Lower lobe of right lung (tissue), 2 donors: ENCODE measurements at places on chromosomes 6 and 20.

- no peak for DNase-seq
These were observed 85.1 kb downstream of the NCOA3 start for GRCh38 chr20:47586649-47587294.

- no peak for DNase-seq
These were observed 22.0 kb upstream of the KIF25 start for GRCh38 chr6:167975458-167975857.

DNA sequence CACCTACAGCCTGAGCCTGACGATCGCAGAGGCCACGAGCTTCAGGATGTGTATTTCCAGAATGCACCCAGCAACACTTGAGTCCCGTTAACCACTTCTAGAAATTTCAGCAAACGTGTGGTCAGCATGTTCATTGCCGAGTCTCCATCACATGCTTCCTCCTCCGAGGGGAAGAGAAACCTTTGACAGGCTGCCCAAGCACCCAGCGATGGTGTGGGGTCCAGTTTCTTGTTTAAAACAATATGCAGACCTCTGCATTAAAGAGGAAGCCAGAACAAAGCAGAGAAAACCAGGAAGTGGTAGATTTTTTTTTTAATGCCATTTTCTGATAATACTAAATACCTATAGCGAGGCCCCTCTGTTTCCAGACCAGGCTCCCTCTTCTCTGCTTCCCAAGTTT is 71.9 kb downstream of the GNAS-AS1 start:
- DNase-seq = no peak

DNA sequence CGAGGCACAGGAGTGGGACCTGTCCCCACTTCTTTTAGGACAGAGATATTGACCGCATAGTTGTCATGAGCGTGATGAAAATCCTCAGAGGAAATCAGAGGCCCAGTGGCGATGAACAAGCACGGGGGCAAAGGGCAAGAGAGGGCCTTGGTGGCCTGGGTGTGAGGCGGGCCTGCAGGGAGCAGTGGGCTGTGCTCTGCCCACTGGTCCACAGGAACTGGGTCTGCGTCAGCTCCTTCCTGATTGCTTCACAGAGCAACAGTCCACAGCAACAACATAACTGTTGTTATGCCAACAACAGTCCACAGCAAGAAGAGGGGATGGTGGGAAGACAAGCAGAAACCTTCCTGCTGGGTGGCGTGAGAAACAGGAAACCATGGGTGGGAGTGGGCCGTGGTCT is 335.6 kb downstream of the ZFAND3 start:
- peak; percentile 78 for DNase-seq

GRCh38 chr6:80179695-80180094 is 73.2 kb downstream of the BCKDHB start:
- DNase-seq = no peak

DNA sequence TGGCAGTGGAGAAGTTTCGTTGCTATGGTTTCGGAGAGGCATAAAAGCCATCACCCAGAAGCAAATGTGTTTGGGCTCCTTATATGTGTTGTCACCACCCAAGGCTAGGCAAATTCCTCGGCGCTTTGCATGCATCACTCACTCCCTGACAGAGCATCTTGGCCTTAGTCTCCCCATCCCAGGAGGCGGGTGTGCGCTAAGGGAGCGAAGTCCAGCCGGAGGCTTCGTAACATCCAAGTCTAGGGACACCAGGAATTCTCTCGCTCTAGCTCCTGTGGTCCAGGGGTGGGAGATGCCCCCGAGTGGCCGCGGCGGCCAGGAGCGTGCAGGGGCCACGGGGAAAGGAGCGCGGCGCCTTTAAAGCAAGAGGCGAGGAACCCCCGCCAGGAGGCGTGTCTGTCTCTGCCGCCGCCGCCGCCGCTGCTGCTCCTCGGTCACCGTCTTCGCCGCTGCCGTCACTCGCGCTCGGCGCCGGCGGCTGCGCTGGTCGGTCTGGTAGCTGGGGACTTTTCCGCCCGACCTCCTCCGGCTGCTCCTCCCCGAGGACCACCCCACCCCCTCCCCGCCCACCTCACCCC is at the start of gene GRIK2:
GRIK2 (plus strand) TSS at position 458 of the 578 bp plus-strand sequence.
- DNase-seq = no peak

GRCh38 chr6:4369616-4370015 is 234.2 kb upstream of the ECI2 start:
- no peak for DNase-seq

- no peak for DNase-seq
These were observed 15.6 kb downstream of the PKIG start for GRCh38 chr20:44597930-44598329.

DNA sequence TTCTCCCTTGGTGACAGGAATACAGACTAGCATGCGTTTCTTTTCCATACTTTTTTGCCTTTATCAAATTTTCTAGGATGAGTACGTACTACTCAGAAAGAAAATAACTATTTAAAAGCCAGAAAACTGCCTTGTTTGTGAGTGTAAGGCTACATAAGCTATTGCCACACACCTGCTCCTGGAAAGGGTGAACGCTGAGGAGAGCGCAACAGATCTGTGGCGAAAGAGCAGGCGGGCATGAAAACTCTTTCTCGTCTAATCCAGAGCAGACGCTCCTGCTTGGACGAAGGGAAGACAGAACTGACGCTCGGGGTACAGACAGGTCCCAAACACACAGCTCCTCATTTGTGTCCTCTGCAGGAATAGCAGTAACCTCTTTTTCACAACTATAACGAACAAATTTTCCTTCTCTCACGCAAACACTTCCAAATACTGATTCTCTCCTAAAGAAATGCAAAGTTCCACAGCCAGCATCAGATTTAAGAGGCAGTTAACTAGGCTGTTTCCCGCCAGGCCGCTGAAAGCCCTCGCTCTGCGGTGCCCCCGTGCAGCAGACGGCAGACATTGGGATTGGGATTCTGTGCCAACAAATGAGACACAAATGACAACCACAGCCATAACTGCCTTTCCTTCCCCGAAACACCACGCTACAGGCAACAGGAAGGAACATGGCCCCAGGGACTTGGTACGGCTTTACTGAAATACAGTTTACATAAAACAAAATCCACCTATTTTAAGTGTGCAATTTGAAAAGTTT is 20.0 kb downstream of the TAF4 start:
- DNase-seq = peak; percentile 19

GRCh38 chr6:119312875-119313338 is 36.7 kb downstream of the MAN1A1 start:
- DNase-seq = no peak

- no peak for DNase-seq
These were observed 448.8 kb downstream of the KIF16B start for GRCh38 chr20:16124491-16124890.

DNA sequence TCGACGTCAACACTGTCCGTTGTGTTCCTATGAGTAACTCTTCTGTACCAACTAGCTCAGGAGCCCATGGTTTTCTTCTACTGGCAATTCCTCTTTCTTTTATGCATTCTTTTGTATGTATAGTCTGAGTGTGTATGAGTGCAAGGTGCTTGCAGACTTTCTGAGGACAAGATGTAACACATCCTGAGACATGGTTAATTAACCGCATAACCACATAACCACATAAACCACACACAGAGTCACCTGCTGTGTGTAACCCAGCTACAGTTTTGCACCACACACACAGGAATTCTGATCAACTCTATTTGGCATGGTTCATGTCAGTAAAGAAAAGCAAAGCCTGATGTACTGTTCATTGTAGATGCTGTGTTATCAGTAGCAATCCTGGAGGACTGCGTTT is 98.6 kb downstream of the DACT2 start:
- DNase-seq = no peak

DNA sequence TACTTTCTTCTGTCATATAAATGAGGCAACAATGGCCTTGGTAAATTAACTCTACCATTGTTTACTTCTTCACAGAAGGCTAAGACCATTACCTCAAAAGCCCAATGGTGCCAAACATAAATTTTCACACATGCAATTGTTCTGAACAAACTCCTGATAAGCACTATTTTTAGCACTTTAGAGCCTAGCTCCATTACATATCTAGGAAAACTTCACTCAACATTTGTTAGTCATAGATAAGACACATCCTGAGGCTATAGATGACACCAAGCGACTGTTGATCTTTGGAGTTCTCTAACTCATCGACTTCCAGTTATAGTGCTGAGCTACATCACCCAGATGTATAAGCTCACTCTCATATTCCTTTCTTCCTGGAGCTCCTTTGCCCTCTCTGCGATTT is 245.9 kb downstream of the EYS start:
- no peak for DNase-seq

DNA sequence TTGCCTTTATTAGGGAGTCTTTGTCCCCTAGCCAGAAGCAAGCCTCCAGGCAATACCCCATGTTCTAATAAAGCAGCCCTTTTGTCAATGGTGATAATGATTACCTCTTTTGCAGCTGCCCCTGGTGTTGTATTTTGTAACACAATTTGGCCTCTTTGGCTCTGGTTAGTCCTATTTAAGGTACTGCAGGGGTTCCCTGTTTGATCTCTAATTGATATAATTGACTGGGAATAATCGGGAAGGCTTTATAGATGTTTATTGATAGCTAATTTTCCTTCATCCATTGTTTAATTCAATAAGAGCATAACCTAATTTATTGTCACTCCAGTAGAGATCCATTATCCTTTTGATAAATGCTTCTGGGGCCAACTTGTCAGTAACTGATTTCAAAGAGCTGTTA is 537.2 kb downstream of the PKHD1 start:
- DNase-seq = no peak

- DNase-seq = no peak
These were observed 35.4 kb downstream of the FYN start for GRCh38 chr6:111837641-111838500.

GRCh38 chr6:5398530-5398929 is 137.2 kb downstream of the FARS2 start:
- no peak for DNase-seq

DNA sequence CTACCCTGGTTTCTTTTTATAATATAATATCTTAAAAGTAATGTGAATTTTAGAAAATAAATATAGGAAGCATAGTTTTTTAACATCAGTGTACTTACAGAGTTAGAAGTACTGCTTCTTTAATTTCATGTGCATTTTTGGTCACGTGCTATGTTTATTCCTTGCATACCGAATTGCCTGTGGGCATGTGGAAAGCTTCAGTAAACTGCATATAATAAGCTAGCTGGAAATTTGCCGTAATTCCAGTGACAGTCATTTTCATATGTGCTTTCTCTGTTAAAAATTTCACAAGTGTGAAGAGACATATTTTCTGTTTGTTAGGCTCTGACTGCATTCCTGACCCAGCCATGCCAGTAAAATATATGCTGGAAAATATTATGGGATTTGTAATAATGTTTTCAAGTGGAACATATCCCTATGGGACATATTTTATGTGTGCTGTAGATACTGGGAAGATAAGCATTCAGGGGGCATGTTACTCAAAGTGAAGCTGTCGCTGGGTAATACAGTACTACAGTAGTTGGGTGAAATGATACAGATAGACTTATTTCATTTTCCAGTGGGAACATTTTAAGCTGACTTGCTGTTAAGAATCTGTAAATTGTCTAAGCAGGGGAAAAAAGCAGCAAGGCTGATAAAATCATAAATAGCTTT is 616.7 kb downstream of the FRK start:
- no peak for DNase-seq

- no peak for DNase-seq
These were observed 1.9 kb downstream of the PLTP start for GRCh38 chr20:45909817-45910669.

DNA sequence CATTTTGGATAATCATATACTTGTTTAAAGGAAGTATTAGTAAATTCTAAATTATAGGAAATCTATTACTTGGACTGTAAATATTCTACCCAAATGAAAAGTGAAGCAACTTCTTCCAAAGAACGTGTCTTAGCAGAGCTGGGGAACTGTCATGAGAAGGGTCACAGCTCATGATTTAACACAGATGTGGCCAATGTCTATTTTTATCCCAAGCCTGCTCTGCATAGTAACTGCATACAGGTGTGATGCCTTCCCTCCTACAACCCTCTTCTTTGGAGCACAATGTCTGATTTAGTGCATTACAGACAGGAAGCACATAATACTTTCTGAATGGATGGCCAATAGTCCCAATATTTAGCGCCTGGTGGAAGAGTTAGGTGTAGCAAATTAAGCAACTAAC is 138.7 kb upstream of the THEMIS start:
- no peak for DNase-seq

DNA sequence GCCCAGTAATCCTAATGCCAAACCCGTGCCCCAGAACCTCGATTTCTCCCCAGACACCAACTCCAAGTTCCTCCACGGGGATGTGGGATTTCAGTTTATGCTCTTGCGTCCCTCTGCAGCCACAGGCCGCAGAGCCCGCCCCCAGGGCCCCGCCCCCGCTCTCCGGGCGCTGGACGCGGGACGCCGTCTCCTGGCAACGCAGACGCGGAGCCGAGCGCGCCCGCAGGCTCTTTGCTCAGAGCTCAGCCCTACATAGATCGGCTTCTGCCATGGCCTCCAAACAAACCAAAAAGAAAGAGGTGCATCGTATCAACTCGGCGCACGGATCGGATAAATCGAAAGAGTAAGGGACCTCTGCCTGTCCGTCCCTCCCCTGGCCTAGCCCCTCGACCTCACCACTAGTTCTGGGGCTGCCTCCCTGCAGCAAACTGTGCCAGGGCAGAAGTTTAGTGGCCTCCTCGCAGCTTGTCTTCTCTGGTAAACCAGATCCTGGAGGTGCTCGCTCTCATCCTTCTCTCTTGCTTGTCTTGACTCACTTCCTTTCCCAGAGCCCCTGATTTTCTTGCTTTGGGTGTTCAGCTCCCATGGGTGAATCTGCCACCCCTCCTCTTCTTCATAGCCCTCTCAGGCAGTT is at the start of gene ADGB:
ADGB (plus strand) TSS at position 201 of the 634 bp plus-strand sequence; CDS start at position 270, 69 bp downstream.
- peak; percentile 82 for DNase-seq

DNA sequence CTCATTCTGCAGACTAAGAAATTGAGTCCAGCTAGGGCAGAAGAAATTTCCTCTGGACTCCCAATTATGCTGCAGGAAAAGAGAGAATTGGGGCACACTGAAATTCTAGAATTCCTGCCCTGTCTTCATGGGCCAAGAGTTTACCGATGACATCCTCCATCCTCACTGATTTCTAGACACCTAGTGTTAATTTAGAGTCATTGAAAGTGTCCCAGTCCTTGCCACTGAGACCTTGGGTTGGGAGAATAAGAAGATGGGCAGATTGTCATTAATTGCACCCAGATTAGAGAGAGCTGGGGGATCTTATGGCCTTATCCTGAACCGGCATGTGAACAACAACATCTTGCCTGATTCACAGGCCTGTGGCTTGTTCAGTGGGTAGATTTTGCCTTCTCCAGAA is 29.0 kb downstream of the ANGPT4 start:
- no peak for DNase-seq

DNA sequence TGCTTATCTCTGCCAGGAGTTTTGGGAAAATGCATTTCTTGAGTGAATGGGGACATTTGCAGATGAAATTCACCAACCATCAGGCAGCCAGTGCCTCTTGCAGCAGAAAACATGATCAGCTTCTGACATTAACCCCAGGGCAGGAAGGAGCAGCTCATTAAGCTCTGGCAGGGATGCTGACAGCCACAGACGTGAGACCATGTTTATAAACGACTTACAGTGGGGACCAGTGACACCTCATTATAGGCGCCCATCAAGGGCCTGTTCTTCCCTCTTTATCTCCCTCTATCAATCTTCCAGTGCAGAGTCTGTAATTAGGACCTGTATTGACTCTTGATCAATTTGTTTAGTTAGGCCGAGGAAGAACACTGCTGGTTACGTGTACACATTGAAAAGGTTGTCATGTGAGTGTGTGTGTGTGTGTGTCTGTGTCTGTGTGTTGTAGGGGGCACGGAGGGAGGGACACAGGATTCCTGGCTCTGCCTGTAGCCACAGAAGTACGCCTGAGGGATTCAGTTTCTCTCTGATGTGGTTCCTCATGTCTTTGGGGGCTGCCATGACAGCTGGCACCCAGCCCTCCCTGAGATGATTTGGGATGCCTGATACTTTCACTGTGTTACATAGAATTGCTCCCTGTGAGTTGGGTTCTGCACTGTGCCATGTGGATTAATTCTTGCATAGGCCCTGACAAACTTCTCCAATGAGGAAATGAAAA is 428.4 kb upstream of the CHD6 start:
- DNase-seq = no peak
